Cardiac ventricle fibroblast (primary cell): ENCODE measurements at places on chromosomes 1 and 21. TPM values are rescaled to one million over a fixed set of nuclear protein-coding genes. Genes with fewer than 3 reads are reported as not detected.

The PLPPR5 gene
- not detected in 2 replicates for total RNA-seq

The FNDC5 gene
- total RNA-seq = 1.00 and 1.3 TPM in 2 replicates

The CFHR1 gene
- 0.25 and 0.49 TPM in 2 replicates for total RNA-seq

The NTRK1 gene
- 0.05 TPM in 1 of 2 replicates, not detected in the other for total RNA-seq

The ATP1A4 gene
- not detected in 2 replicates for total RNA-seq
